ENCODE measurements at places on chromosomes 13 and 19. TPM values are rescaled to one million over a fixed set of nuclear protein-coding genes. Genes with fewer than 3 reads are reported as not detected.

The AP2A1 gene
- 123 TPM for total RNA-seq

GRCh38 chr13:103883698-103884097 is 817.5 kb upstream of the SLC10A2 start:
- H3K4me3 ChIP-seq, result no peak overlapping the region
- H3K4me1 ChIP-seq, result no peaks in the 10 kb centered on the region
- no peak overlapping the region for H3K27ac ChIP-seq
- H3K27me3 ChIP-seq, result no peaks in the 10 kb centered on the region

The CLDN10 gene
- total RNA-seq, result 4.0 TPM

- peak; percentile 35 for DNase-seq
- H3K4me1 ChIP-seq, result no peaks in the 10 kb centered on the region
- no peak overlapping the region for H3K27ac ChIP-seq
- peaks cover 45% of the 10 kb centered on the region for H3K36me3 ChIP-seq
Observed at GRCh38 chr19:49981603-49982593, 20.9 kb upstream of the SIGLEC11 start.

The ZIC5 gene
- not detected for total RNA-seq

GRCh38 chr13:91245288-91245687 is 102.2 kb upstream of the MIR17HG start:
- H3K27ac ChIP-seq, result no peak overlapping the region
- no peak for DNase-seq
- no peak overlapping the region for H3K4me3 ChIP-seq
- no peaks in the 10 kb centered on the region for H3K36me3 ChIP-seq

All from liver (tissue), 10 donors.